Upper lobe of right lung (tissue), 1 donor: ENCODE measurements at places on chromosomes 7 and 10. TPM values are rescaled to one million over a fixed set of nuclear protein-coding genes. Genes with fewer than 3 reads are reported as not detected.

DNA sequence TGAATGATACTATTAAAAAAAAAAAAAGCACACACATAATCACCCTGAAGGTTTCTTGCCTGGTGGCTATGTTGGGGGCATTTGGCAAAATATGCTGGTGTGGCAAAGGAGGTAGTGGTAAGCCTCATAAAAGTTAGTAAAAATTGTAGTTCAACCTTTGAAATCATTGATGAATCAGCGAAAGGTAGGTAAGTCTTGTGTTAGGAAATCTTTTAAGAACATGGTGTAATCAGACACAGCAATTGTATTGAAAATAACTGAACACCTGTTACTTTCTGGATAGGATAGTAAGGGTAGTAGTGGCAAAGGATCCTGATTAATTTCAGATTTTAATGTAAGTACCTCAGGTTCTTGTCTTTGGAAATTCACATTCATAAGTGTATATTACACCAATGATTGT is 40.9 kb downstream of the CALML5 start:
- DNase-seq, result no peak

- peak; percentile 88 for DNase-seq
Observed at GRCh38 chr10:50417886-50418830, 166.8 kb upstream of the ASAH2 start.

- no peak for DNase-seq
Observed at GRCh38 chr7:119640326-119640725, 632.6 kb upstream of the KCND2 start.

- DNase-seq, result no peak
Observed at GRCh38 chr10:122856902-122857301, 11.2 kb upstream of the CUZD1 start.

Gene ZNF804B
- not detected for total RNA-seq

DNA sequence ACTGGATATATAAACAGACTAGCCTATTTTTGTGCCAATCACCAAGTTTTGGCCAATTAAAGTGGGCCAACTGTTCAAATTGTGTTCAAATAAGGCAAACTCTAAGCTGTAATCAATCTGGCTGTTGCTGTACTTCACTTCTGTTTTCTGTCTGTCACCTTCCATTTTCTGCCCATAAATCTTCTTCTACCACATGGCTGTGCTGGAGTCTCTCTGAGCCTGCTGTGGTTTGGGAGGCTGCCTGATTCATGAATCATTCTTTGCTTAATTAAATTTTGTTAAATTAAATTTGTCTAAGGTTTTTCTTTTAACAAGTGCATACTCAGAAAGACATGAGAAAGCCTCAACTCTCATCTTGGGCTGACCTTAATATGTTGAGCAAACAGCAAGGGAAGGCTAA is 172.6 kb upstream of the VIPR2 start:
- DNase-seq, result no peak
